Effector memory CD8-positive, alpha-beta T cell (primary cell): ENCODE measurements at places on chromosomes 1 and 21.

DNA sequence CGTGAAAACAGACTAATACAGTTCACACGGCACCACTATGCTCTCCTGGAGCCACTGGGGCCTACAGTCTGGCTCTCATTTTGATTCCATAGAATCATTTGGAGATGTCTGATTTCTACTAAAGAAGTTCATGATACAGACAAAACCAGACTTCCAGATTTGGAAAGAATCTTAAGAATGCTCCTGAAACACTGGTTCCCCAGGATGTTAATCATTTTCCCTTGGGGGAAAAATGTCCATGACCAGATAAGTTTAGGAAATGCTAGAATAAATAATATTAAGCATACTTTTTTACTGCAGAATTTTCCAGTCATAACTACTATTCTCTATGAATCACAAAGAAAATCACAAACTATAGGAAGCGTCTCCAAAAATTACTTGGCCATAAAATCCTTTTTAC lies 63.0 kb upstream of the RGS7 start:
- no peaks in the 10 kb centered on the region for H3K36me3 ChIP-seq
- DNase-seq = no peak
- H3K27ac ChIP-seq = no peak overlapping the region
- no peak overlapping the region for H3K4me3 ChIP-seq

DNA sequence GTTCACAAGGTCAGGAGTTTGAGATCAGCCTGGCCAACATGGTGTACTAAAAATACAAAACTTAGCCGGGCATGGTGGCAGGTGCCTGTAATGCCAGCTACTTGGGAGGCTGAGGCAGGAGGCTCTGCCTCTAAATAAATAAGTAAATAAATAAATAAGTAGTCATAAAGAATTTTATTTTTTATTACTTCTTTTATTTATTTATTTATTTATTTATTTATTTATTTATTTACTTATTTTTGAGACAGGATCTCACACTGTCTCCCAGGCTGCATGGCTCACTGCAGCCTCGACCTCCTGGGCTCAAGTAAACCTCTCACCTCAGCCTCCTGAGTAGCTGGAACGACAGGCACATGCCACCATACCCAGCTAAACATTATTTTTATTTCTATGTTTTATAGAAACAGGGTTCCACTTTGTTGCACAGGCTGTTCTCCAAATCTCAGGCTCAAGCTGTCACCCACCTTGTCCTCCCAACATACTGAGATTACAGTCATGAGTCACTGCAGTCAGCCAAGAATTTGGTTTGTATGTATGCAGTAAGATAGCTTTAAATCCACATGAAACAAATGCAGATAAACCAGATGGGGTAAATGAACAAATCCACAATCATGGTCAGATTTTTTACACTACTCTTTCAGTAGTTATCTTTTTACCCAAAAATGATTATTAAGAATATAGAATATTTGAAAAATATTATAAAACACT lies 523.3 kb upstream of the RGS18 start:
- H3K4me3 ChIP-seq = no peak overlapping the region
- no peak overlapping the region for H3K27ac ChIP-seq
- no peak for DNase-seq
- H3K36me3 ChIP-seq = no peaks in the 10 kb centered on the region
- H3K4me1 ChIP-seq = no peaks in the 10 kb centered on the region
- H3K27me3 ChIP-seq = no peaks in the 10 kb centered on the region

- no peak overlapping the region for H3K4me3 ChIP-seq
- H3K27me3 ChIP-seq = no peaks in the 10 kb centered on the region
- H3K27ac ChIP-seq = no peak overlapping the region
- no peaks in the 10 kb centered on the region for H3K4me1 ChIP-seq
- DNase-seq = no peak
- H3K36me3 ChIP-seq = no peaks in the 10 kb centered on the region
Observed at GRCh38 chr1:68178821-68179490, 53.4 kb downstream of the WLS start.

DNA sequence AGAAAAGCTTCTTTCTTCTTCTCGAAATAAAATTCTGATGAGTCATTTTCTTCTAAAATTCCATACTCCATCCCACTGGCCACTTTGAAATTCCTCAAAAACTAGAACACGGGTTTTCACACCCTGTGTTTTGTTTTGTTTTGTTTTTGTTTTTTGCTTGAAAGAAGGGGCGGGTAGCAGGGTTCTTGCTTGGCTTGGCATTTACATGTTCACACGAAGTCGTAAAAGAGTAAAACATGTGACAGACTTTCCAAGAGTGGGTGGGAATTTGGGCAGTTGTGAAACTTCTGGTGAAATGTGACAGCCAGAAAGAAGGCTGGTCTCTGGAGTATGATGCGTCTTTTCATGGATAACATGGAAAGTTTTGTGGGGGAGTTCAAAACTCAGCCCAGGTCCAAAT lies 47.1 kb upstream of the FMN2 start:
- no peak for DNase-seq
- no peak overlapping the region for H3K27ac ChIP-seq
- no peaks in the 10 kb centered on the region for H3K4me1 ChIP-seq
- no peaks in the 10 kb centered on the region for H3K36me3 ChIP-seq
- no peak overlapping the region for H3K4me3 ChIP-seq

GRCh38 chr1:181110013-181110412 lies 21.5 kb downstream of the IER5 start:
- H3K4me3 ChIP-seq = no peak overlapping the region
- H3K36me3 ChIP-seq = peaks cover 12% of the 10 kb centered on the region

- H3K36me3 ChIP-seq = peaks cover 9% of the 10 kb centered on the region
- DNase-seq = no peak
- H3K27ac ChIP-seq = no peak overlapping the region
- H3K4me3 ChIP-seq = no peak overlapping the region
- no peaks in the 10 kb centered on the region for H3K4me1 ChIP-seq
Observed at GRCh38 chr1:17671314-17671705, 83.8 kb upstream of the ACTL8 start.
